ENCODE measurements at places on chromosomes 1 and 21.

DNA sequence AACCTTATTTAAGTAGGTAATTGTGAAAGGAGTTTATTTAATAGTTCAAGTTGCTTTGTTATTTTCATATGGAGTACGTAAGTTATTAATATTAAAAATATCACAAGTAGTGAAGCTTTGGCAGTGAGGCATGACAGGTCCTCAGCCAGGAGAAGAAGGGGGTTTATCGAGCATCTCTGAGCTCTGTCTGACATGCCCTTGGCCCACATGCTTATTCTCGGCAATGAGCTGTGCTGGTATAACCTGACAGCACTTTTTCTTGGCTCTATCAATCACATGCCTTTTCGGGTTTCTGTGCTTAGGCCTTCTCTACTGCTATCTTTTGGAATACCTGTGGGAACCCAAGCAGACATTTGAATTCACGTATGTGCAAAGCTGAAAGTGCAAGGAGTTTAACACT, 84.8 kb downstream of the OLFM3 start:
- no peak for DNase-seq

- DNase-seq = no peak
Observed at GRCh38 chr21:22374218-22374969, 1376.2 kb downstream of the NCAM2 start.

- no peak for DNase-seq
Observed at GRCh38 chr21:43712268-43712942, 6.5 kb upstream of the PDXK start.

GRCh38 chr1:97826820-97827219, 94.0 kb downstream of the DPYD start:
- no peak for DNase-seq

DNA sequence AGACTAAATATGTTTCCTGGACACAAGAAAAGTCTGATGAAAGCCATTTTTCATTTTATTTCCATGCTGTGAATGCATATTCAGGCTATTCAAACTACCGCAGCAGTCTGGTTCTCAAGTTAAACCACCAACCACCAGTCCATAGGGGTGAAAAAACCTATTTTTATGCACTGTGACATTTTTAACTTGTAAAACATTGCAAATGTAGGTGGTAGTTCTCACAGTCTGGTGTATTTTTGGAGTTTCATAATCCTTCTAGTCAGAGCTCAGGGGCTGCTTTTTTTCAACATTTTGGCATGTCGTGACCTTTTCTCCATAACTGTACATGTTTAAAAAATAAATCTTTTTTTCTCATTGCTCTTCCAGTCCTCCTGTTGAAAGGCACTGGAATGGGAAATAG, 907.6 kb upstream of the ADGRL2 start:
- no peak for DNase-seq

DNA sequence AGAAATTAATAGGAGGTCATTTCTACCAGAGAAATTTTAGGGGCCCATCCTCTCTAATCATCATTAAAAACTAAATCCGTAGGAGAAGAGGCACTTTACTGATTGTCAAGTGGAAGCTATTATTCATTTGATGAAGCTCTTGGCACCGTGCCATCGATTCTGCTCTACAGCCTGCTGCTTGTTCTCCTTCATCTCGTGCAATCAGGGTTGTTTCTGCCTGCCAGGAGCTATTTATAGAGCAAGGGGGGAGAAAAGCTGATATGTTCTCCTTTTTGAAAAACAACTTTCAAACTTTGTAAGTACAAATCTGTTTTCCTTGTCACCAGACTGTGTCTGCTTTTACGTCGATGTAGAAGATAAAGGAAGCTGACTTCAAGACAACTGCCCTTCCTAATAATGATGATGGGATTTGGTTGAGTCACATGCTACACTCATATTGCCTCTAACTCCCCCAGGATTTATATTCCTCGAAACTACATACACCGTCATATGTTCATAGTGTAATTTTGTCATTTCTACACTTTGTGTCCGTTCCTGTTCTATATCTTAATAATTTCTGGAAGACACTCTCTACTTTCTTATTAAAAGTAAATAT, 169.6 kb upstream of the LHX8 start:
- DNase-seq = no peak

- DNase-seq = no peak
Observed at GRCh38 chr1:223716302-223716862, 4.0 kb downstream of the CAPN2 start.

- peak; percentile 40 for DNase-seq
Observed at GRCh38 chr1:198088360-198089071, 68.3 kb upstream of the NEK7 start.

DNA sequence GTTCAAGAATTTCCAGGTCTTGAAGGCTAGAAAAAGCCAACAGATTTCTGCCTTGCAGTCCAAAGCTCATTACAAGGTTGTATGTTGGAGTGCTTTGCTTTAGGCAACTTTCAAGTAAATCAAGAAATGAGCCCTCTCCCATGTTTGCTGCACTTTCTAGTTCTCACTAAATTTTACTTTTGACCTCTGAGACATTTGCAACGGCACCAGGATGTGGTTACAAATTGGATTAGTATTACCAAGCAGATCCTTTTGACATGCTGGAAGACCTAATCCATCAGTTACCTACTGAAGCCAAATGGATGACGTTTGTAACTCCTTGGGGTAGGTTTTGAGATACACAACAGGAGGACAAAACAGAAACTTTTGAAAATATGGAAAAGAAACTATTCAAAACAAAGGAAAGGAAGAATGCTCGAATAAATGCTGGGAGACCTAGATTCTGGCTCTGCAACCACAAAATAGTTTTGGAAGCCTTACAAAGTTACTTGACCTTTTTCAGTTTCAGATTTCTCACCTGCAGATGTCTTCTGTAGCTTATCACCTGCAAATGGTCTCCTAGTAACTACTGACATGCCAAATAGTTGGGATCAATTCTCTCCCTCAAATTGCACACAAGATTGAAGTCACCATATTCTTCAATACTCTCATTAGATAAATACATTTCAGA, 251.7 kb upstream of the ADGRL2 start:
- no peak for DNase-seq

All from iPS-NIHi11 (cell line).